ENCODE measurements at places on chromosomes 1 and 21.

DNA sequence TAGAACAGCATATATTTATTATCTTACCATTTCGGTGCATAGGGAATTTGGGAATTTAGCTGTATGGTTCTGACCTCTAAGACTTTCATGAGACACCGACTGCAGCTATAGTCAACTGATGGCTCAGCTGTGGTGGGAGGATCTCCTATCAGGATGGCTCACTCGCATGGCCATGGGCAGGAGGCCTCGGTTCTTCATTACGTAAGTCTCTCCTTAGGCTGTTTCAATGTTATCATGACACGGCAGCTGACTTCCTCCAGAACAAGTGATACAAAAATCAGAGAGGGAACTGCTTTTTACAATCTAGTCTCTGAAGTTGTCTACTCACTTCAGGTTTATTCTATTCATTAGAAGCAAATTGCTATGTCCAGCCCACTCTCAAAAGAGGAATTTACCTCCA lies 13.3 kb upstream of the CAPN8 start:
- no peak for DNase-seq
- H3K4me3 ChIP-seq: no peak overlapping the region
- H3K27ac ChIP-seq: no peak overlapping the region
- peaks cover 3% of the 10 kb centered on the region for H3K27me3 ChIP-seq
- H3K36me3 ChIP-seq: no peaks in the 10 kb centered on the region

- H3K27me3 ChIP-seq: peaks cover 3% of the 10 kb centered on the region
- peaks cover 7% of the 10 kb centered on the region for H3K4me1 ChIP-seq
- H3K36me3 ChIP-seq: no peaks in the 10 kb centered on the region
- peak overlapping the region; percentile 59 for H3K27ac ChIP-seq
- no peak for DNase-seq
These were observed 216.2 kb upstream of the SAMSN1 start for GRCh38 chr21:14762327-14762726.

GRCh38 chr1:11930571-11931445 lies 3.7 kb upstream of the PLOD1 start:
- H3K4me1 ChIP-seq: peaks cover 53% of the 10 kb centered on the region
- H3K27ac ChIP-seq: no peak overlapping the region
- DNase-seq: no peak
- H3K36me3 ChIP-seq: no peaks in the 10 kb centered on the region
- no peaks in the 10 kb centered on the region for H3K27me3 ChIP-seq

DNA sequence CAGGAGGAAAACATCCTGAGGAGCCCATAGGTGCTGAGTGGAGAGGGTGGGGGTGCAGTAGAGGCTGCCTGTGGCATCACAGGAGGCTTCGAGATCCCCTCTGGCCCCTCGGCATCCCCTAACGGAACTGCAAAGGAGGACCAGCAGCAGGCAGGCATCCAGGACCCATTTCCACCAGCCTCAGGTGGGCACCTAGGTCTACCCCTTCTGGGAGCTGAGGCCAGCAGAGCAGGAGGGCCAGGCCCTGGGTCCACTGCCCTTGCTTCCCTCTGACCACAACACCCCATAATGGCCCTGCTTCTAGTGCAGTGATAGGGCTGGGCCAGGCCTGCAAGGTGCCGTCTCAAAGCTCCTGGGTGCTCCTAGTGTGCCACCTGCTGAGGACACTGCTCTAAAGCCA lies 723.0 kb downstream of the PTPRU start:
- H3K27ac ChIP-seq: no peak overlapping the region
- H3K4me3 ChIP-seq: no peak overlapping the region
- H3K27me3 ChIP-seq: no peaks in the 10 kb centered on the region

DNA sequence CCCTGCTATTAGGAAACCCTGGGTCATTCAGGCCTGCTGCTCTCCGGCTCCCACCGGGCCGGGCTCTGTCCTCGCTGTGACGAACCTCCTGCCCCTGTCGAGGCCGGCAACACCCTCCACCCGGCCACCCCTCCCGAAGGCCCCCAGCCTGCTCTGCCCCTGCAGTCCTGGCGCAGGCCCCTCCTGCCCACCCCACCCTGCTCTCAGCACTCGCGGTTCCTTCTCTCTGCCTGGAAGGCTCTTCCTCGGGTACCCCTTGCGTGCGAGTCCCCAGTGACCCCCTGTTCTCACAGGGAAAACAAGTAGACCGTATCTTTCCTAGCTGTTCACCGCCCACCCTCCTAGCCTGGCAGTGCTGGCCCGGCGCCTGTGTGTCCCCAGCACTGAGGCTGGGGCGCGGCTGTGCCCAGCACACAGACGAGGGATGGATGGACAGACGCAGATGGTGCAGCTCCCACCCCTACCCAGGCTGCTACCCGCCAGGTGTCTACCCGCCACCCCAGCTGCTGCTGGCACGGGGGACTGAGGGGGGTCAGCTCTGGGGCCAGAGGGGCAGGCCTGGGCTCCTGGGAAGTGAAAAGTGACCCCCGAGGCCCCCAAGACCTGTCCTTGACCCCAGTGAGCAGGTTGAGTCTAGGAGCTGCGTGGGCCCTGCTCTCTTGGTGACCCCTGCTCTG lies 3.1 kb upstream of the VWA1 start:
- DNase-seq: no peak
- peaks cover 6% of the 10 kb centered on the region for H3K27me3 ChIP-seq
- no peak overlapping the region for H3K4me3 ChIP-seq

DNA sequence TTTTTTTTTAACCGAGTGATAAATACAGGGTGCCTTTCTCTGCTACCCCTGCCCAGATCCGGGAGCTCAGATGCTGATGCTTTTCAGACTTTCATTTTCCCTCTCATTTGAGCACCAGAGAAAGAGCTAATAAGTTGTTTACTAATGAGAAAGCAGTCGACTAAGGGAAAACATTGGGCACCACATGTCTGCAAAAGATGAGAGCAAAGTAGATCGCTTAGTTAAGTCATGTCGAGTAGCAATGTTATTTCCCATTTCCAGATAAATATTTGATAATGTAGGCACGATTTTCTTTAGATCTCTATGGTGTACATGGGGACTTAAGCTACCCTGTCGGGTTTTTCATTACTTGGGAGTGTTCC lies 1.2 kb downstream of the PKN2 start:
- no peaks in the 10 kb centered on the region for H3K36me3 ChIP-seq
- H3K4me3 ChIP-seq: peak overlapping the region; percentile 83
- DNase-seq: no peak

GRCh38 chr1:27562021-27562420 lies 41.9 kb downstream of the AHDC1 start:
- no peaks in the 10 kb centered on the region for H3K27me3 ChIP-seq
- no peak for DNase-seq
- H3K4me1 ChIP-seq: peaks cover 82% of the 10 kb centered on the region
- peak overlapping the region; percentile 76 for H3K27ac ChIP-seq

DNA sequence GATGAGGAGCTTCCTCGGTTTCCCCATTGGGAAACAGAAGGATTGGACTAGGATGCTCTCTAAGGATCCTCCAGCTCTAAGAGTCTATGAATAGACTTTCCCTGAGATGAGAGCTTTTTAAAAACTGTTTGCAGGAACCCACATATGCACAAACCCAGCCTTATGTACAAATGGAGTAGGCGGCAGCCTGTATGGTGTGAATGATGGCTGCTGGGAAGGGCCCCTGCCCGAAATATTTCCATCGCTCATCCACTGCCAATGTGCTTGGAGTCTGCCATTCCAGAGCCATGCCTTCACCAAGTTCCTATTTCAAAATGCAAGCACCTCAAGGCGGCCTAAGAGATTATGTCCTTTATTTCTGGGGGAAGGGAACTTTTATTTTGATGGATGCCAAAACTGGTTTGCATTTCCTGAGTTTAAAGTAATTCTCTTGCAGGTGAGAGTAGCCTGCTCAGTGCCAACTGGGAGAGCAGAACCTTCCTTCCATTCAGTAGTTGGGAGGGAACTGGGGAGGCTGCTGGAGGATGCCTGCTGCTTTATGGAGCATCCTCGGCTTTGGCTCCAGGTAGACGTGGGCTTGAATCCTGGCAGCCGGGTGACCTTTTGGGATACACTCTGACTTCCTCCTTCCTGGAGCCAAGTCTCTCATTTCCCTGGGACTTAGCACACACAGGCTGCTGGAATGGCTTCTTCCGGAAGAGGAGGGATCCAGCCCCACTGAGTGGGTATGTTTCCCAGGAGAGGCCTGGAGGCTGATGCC lies 165.9 kb downstream of the ACTL8 start:
- DNase-seq: no peak
- H3K4me1 ChIP-seq: no peaks in the 10 kb centered on the region
- H3K27me3 ChIP-seq: peaks cover 18% of the 10 kb centered on the region
- no peak overlapping the region for H3K27ac ChIP-seq

- DNase-seq: no peak
- no peak overlapping the region for H3K4me3 ChIP-seq
- no peaks in the 10 kb centered on the region for H3K36me3 ChIP-seq
- no peaks in the 10 kb centered on the region for H3K4me1 ChIP-seq
- no peaks in the 10 kb centered on the region for H3K27me3 ChIP-seq
- no peak overlapping the region for H3K27ac ChIP-seq
These were observed 47.6 kb downstream of the FCRL3 start for GRCh38 chr1:157652859-157653493.

GRCh38 chr1:78527706-78528105 lies 36.9 kb downstream of the PTGFR start:
- no peak for DNase-seq
- no peaks in the 10 kb centered on the region for H3K36me3 ChIP-seq
- H3K4me3 ChIP-seq: no peak overlapping the region
- H3K27me3 ChIP-seq: no peaks in the 10 kb centered on the region
- H3K4me1 ChIP-seq: no peaks in the 10 kb centered on the region

DNA sequence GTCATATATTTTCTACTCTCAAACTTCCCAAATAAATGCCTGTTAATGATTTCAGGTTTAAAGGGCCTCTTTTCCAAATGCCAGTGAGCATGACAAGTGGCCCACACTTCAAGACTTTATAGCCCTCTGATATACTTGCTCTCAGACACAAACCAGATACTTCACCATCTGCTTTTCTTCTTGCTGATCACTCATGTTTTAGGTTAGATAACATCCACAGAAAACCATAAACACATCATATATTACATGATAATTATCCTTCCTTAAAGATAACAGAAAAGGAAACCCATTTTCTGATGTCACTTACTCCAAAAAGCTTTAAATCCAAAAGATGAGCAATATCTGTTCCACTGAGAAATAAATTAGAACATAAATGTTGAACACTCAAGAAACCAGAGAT lies 723.5 kb downstream of the LTN1 start:
- H3K4me1 ChIP-seq: no peaks in the 10 kb centered on the region
- no peaks in the 10 kb centered on the region for H3K27me3 ChIP-seq
- H3K27ac ChIP-seq: no peak overlapping the region
- H3K36me3 ChIP-seq: no peaks in the 10 kb centered on the region
- no peak overlapping the region for H3K4me3 ChIP-seq
- no peak for DNase-seq

GRCh38 chr1:168499688-168500049 lies 44.1 kb downstream of the XCL2 start:
- no peak overlapping the region for H3K27ac ChIP-seq
- no peak overlapping the region for H3K4me3 ChIP-seq
- no peaks in the 10 kb centered on the region for H3K27me3 ChIP-seq
- H3K36me3 ChIP-seq: no peaks in the 10 kb centered on the region

GRCh38 chr1:95325349-95325748 lies 91.3 kb downstream of the RWDD3 start:
- H3K36me3 ChIP-seq: no peaks in the 10 kb centered on the region
- H3K4me3 ChIP-seq: no peak overlapping the region
- DNase-seq: no peak
- peaks cover 14% of the 10 kb centered on the region for H3K4me1 ChIP-seq
- H3K27ac ChIP-seq: no peak overlapping the region

- no peaks in the 10 kb centered on the region for H3K27me3 ChIP-seq
- H3K27ac ChIP-seq: no peak overlapping the region
- no peak for DNase-seq
- H3K4me1 ChIP-seq: no peaks in the 10 kb centered on the region
- no peak overlapping the region for H3K4me3 ChIP-seq
These were observed 82.7 kb upstream of the ESRRG start for GRCh38 chr1:216805953-216806352.

All from tibial nerve (tissue), 4 donors.